Glomerular endothelial cell (primary cell): ENCODE measurements at places on chromosomes 5 and 9.
A peak's percentile ranks its signal among the peaks of the same experiment; 100 is the strongest.

GRCh38 chr5:96236831-96237230 is 196.2 kb downstream of the PCSK1 start:
- no peak for DNase-seq

- DNase-seq, result no peak
Observed at GRCh38 chr9:92032891-92033290, 82.3 kb downstream of the SPTLC1 start.

GRCh38 chr5:173457482-173457881 is 129.3 kb upstream of the STC2 start:
- DNase-seq, result no peak

DNA sequence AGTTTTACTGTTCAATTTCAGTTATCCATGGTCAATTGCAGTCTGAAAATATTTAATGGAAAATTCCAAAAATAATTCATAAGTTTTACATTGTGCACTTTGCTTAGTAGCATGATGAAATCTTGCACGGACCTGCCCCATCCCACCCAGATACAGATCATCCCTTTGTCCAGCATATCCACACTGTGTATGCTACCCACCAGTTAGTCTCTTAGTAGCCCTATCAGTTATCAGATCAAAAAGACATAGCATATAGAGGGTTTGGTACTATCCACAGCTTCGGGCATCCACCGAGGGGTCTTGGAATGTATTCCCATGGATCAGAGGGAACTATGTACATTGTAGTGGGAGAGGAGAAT is 97.7 kb downstream of the SLC44A1 start:
- DNase-seq, result no peak

DNA sequence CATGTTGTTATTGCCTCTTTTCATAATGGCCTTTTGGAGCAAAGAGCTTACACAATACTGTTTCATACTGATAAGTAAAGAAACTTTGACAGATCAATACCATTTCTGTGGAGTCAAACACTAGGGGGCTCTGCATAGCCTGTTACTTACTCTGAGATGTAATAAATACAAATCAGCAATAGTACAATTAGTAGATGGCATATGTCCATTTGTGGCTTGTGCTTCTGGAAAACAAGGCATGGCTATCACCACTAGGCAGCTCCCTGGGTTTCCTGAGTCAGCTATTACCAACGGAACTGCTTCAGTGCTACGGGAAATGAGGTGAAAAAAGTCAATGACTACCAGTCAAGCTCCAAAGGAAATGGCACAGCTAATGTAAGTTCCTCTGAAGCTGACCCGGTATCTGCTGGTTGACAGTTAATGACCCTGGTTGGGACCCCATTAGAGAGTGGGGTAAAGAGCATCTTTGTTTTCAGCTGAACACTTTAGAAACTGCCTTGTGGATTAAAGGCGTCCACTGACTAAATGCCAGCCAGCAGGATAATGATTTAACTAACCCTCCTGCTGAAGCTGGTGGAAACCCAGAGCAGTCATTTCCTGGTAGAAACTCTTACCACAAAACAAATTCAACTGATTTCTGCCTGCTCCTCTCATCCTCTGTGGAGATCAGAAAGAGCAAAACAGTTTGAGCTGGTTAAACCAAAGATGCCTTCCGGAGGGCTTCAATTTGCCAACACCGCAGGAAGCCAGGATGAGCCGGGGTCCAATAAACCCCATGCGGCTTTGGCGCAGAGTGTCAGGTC is 69.0 kb upstream of the FAM169A start:
- DNase-seq, result peak; percentile 75

DNA sequence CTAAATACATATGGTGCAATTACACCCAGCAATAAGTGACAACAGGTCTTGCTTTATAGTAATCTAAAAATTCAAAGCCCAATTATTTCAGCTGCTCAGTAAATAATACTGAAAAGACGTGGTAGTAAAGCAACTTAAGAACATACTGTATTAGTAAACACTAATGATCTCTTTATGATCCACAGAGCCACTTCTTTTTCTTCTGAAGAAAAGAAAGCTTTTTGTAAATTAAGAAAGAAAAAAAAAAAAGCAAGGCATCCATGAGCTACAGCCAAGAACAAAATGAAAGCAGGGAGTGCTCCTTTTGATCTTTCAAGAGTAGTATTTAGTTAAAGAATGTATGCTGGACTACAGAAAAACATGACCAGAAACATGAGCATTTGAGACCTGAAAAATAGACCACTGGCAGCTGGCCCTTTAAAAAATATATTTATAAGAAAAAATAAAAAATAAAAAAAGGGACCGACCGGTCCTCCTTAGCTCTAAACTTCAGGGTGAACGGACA is 348.7 kb downstream of the GLIS3 start:
- no peak for DNase-seq
